ENCODE measurements at places on chromosomes 12 and 14.

- no peak for DNase-seq
Observed at GRCh38 chr12:87809916-87810315, 219.3 kb downstream of the C12orf50 start.

GRCh38 chr14:75067212-75067611, 2.2 kb upstream of the ZC2HC1C start:
- no peak for DNase-seq

- no peak for DNase-seq
Observed at GRCh38 chr14:101596742-101597141, 35.4 kb downstream of the DIO3 start.

DNA sequence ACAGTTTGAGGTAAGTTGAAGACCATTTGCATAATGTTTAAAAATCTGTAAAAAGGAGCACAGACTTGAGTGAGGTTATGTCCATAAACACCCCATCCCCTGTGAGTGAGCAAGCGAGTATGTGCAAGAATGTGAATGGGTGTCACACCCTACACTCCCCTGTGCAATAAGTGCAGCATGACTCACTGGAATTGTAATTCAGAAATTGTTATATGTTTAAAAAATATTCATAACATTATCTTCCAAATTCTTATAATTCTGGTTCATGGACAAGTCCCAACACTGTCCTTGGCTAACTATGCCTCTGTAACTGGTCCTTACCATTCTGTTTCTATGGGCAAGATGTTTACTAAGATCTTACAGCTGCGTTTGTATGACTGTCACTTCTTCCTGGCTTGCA, 207.8 kb upstream of the FAR2 start:
- no peak for DNase-seq

DNA sequence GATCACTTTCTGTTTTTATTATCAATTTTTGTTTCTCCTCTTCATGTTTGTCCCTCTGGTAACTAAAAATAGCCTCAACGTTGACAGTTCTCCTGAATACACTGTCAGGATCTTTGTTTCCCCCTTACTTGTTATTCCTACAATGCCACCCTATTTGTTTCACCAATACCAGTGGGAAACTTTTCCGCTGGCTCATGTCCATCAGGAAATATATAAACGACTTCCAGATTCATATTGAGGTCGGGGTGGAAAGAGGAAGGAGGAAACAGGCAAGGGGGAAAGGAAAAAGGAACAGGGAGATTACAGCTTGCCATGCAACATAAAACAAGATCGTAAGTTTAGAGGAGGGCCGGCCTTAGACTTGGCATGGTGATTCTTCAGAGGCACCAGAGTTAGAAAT, 61.7 kb downstream of the BTBD7 start:
- no peak for DNase-seq

DNA sequence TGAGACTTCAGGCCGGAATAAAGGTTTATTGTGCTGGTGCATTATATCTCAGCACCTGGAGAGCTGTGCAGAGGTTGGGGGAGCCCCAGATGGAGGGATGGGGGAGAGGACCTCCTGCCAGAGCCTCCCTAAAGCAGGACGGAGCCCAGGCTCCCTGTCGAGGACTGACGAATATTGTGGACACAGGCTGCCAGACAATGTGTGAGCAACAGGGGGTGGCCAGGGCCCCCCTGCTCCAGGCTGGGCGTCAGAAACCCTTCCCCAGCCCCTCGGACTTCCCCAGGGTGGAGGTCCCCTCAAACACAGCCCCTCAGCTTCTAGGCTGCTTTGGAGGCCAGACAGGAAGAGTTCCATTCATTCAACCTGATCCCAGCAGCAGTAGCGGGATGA, 8.0 kb downstream of the TMEM119 start:
- no peak for DNase-seq

DNA sequence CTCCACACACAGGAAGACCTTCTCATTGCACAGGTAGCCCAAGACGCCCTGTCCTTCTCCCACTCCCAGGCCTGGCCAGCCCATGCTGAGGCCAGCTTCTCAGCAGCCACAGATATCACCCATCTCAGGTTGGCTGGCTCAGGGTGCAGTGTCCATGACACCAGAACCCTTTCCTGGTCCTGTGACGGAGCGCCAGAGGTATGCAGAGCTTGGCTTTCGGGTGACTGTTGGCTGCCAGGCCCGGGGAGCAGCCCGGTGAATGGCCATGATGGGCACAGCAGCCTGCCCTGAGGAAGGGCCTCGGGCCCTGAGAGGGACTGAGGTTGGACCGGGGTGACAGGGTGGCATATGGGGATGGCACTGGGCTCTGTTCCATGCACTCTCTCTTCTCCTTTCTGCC, 173.4 kb downstream of the TSPAN9 start:
- no peak for DNase-seq

GRCh38 chr12:15532364-15532977, 210.2 kb downstream of the PTPRO start:
- peak; percentile 8 for DNase-seq

DNA sequence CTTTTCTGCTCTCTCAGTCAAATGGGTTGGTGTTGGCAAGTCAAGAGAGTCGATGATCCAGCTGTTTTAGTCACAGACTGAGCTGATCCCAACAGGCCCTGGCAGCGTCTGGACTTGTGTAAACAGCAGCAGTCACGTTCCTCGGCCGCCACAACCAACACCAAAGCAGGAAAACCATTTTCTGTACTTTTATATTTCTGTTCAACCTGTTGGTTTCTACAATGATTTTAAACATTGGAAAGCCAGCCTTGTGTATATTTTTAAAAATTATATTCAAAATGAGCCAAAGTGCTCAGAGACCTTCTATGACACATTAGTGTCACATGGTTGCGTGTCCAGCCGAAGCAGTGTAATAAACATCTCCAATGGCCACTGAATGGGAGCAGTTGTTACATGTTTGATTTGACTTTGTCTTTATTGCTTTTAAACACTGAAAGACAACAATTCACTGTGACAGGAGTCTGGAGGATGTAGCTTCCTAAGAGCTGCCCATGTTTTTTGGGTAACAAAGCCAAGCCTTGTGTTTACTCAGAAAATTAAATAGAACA, 5.9 kb upstream of the SIVA1 start:
- no peak for DNase-seq

DNA sequence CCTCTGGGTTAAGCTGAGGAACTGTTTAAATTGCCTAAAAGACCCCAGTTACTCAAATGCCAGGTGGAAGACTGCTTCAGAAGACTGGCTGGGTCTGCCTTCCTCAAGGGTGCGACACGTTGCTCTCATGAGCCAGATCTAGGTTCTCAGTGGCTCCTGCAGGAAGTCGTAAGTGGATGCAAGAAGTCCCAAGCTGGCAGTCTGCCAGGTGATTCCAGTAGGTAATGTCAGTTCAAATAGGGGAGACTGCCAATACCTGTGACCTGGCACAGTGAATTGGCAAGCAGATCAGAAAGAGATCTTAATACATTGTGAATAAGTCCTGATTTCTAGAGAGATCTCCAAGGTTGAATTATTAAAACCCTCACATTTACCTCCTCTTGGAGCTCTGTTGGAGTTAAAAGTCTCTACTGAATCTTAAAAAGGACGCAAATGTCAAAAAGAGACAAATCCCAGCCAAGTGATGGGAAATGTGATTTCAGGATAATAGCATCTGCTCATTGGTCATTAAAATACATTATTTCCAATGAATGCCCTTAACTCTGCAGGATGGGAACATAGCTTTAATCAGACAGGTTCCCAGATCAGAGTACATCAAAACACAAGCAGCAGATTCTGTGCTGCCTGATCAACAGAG, 98.8 kb upstream of the FRMD6 start:
- no peak for DNase-seq

GRCh38 chr14:89491711-89492381, 74.8 kb upstream of the FOXN3 start:
- DNase-seq, result no peak

GRCh38 chr14:79369359-79370332, 841.7 kb downstream of the DIO2 start:
- peak; percentile 72 for DNase-seq

- DNase-seq, result no peak
Observed at GRCh38 chr12:93645702-93646101, 31.5 kb upstream of the CRADD start.

GRCh38 chr12:25713264-25713663, 160.2 kb upstream of the LMNTD1 start:
- DNase-seq, result no peak
